ENCODE measurements at places on chromosomes 6 and 20.

- no peak for DNase-seq
Measured at GRCh38 chr6:73797861-73798260, 101.9 kb downstream of the CD109 start.

DNA sequence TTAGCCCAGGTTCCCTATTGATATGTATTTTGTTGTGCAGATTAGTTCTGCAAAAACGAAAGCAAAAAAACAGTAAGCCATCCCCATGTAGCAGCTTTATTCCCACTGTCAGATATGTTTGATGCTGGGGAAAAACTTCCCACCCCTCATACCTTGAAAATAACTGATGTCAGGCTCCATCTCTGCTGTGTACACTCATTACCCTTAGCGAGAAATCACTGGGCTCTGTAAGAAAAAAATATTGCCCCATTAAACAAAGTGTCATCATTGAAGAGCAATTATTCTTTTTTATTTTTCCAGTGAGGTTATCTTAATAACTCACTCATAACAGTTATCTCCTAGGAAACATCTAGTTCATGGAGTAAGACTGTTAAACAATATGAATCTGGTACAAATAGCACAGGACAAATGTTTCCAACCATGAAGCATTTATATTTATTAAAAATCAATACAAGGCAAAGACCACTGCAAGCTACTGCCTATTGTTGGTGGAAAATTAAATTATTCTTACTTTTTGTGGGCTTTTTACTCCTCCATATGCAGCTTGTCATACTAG lies 268.8 kb downstream of the LMBRD1 start:
- no peak for DNase-seq

GRCh38 chr6:44960898-44961297 lies 367.2 kb upstream of the RUNX2 start:
- no peak for DNase-seq

DNA sequence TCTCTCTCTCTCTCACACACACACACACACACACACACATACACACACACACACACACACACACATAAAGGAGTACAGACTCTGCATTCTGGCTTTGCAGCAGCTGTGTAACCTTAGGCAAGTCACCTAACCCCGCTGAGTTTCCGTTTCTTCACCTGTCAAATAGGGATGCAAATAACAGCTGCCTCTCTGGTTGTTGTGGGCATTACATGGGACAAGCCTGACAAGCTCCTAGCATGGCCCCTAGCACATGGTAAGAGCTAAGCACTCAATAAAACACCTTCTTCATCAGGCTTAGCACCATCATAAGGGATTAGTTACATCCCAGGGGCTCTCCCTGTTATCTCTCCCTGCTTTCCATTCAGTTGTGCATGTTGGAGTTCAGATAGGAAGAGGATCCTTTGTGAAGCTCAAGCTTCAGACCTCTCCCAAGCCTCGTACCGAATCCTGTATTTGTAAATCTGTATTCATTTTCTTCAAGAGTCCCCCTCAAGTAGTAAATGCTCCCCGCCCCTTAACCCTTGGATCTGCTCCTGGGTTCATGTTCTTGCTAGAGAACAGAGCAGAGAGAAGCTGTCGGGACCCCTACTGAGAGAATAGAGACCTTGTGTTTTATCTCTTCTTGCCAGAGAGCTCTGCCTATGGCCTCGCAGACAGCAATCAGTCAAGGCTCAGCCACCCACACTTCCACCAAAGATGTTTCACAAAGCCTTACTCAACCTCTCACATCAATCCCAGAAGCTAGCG lies 2.2 kb downstream of the SLC13A3 start:
- DNase-seq = no peak

DNA sequence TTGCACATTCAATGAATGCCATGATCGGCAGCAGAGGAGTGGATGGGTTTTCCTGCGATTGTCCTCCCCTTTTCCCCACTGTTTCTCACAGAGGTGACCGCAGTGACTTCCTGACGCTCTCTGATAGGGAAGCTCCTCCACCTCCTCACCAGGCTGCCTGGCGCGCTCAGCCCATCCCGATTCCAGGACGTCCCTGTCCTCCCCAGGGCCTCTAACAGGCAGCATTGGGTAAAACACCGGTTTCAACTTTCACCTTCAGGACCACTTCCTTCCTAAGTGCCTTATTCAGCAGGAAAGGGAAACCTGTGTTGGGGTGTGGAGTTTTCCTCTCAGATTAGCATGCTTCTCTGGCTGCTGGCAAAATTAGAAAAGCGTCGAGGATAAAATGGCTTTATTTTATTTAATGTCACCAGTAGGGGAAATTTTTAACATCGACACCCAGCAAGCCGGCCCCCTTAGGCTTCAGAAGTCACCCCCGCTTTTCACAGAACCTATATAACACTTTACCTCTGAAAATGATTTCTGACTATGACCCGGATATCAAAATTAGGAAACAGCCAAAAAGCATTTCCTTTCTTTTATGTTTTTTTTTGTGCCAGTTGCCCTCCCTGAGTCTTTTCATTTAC lies 570.4 kb upstream of the GJE1 start:
- DNase-seq = peak; percentile 87

DNA sequence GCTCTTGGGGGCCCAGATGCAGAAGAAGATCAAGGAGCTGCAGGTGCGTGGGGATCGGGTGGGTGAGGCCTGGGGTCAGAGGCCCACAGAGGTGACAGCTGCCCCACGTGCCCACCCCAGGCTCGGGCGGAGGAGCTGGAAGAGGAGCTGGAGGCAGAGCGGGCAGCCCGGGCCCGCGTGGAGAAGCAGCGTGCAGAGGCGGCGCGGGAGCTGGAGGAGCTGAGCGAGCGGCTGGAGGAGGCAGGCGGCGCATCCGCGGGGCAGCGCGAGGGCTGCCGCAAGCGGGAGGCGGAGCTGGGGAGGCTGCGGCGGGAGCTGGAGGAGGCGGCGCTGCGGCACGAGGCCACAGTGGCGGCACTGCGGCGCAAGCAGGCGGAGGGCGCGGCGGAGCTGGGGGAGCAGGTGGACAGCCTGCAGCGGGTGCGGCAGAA lies 41.5 kb downstream of the MYH7B start:
- no peak for DNase-seq

DNA sequence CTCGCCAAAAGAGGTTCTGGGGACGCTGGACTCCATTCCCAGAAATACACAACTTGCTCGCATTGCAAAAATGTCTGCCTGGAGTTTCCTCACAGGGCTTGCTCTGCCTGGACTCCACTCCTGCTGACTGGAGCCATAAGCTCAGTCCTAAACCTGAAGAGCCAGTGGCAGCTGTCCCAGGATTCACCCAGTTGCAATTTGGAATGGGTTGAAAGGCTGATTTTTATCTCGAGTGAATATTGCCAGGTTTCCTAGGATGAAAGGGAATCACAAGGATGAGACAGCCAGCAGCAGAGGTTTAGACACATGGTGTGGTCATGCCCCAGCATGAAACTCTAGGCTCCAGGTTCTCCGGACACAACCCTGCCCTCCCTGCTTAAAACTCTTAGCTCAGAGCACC lies 223.3 kb downstream of the BMP7 start:
- DNase-seq = no peak

GRCh38 chr6:87742106-87742505 lies 40.1 kb upstream of the AKIRIN2 start:
- DNase-seq = no peak

DNA sequence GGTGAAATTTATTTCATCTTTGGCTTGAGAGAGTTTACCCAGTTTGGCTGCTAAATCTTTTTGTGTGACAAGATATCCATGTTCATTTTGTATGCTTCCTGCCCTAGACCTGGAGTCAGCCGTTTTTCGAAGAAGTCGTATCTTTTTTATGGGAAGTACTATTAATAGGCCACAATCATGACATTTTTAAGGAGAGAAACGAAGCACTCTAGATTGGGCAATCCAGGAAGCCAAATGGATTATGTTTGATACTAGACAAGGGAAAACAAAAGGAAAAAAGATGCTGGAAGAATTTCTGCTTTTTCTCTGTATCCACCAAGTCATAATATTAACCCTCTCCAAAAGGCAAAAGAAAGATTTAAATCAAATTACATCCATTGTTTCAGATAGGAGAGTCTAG lies 214.6 kb downstream of the HDGFL1 start:
- DNase-seq = no peak

- no peak for DNase-seq
Measured at GRCh38 chr6:71324194-71324785, 35.7 kb downstream of the OGFRL1 start.

- DNase-seq = no peak
Measured at GRCh38 chr6:5482619-5483018, 221.3 kb downstream of the FARS2 start.

DNA sequence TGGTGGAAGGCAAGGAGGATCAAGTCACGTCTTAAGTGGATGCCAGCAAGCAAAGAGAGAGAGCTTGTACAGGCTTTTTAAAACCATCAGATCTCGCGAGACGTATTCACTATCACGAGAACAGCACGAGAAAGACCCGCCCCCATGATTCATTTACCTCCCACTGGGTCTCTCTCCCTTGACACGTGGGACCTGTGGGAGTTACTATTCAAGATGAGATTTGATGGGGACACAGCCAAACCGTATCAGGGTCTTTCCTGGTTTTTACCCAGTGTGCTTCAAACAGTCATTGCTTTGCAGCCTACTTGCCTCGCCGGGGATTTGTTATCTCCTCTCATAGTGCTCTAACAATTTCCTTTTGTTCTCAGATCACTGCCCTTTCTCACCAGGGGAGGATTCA lies 108.2 kb downstream of the UST start:
- DNase-seq = peak; percentile 16

- DNase-seq = no peak
Measured at GRCh38 chr6:62323818-62324431, 37.9 kb upstream of the KHDRBS2 start.

DNA sequence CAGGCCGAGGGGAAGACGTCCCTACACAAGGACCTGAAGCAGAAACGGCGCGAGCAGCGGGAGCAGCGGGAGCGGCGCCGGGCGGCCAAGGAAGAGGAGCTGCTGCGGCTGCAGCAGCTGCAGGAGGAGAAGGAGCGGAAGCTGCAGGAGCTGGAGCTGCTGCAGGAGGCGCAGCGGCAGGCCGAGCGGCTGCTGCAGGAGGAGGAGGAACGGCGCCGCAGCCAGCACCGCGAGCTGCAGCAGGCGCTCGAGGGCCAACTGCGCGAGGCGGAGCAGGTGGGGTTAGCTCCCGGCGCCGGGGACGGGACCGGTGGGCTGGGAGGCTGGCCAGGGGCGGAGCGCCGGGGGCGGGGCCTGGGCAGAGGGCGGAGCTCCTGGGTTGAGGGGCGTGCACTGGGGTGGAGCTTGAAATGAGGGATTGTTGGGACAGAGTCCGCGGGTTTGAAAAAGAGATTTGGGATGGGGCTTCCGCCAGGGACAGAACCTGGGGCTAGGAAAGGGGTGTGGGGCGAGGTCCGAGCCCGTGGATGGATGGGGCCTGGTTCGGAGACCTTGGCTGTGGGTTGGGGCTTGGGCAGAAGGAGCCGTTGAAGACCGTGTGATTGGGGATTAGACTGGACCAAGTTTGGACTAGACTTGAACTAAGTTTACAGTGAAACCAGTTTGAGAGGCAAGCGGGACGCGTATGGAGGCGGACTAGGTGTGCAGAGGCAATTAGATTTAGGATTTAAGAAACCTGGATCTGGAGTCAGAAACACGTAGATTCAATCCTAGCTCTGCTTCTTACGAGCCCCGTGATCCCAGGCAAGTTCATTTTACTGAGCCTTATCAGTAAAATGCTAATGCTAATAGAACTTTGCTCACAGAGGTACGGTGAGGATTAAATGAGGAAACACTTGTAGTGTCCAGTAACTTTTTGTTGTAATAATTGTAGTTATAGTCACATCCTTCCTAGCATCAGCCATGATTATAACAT lies 20.9 kb downstream of the DEF6 start:
- DNase-seq = peak; percentile 70

- DNase-seq = no peak
Measured at GRCh38 chr20:31838646-31839292, 6.6 kb downstream of the FOXS1 start.

DNA sequence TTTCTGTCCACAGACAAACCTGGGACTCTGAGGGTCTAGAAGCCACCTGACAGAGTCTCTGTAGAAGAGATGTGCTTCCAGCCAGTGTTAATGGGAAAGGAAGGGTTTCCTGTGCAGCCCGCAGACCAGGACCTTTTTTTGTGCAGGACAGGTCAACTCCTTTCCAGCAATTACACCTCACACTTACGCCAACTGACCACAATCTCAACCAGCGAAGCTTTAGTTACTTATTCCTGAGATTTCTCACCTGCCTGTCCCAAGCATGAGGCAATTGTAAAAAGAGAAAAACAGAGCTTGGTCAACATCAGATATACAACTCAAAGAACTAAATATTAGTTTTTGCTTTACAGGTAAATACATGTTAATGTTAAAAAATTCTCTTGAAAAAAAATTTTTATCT lies 393.8 kb upstream of the ID4 start:
- DNase-seq = no peak

GRCh38 chr20:40741507-40742106 lies 52.6 kb upstream of the MAFB start:
- DNase-seq = no peak

DNA sequence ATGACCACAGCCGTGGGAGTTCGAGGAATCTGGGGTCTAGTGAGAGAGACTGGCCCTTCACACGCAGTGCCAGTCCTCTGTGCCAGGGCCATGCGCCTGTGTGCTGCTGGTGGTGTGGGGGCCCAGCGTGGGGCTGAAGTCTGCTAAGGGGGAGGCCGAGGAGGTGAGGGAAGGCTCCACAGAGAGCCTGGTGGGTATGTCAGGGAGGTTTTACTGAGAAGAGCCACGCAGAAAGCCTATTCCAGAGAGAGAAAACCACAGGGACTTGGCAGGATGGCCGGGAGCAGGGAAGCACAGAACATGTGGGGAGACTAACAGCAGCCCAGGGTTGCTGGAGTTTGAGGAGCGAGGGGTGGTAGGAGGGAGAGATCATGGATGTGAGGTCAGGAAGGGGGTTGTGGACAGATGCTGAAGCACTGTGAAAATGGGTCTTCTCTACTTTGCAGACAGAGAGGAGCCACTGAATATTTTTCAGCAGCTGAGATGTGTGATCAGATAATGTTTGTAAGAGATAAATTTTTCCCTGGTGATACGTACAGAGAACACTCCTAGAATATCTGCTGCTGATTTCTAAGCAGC lies 35.3 kb downstream of the DUSP22 start:
- DNase-seq = no peak

- no peak for DNase-seq
Measured at GRCh38 chr6:12165722-12166280, 124.4 kb upstream of the EDN1 start.
